HAP-1 (cell line): ENCODE measurements at places on chromosomes 5 and 9.

DNA sequence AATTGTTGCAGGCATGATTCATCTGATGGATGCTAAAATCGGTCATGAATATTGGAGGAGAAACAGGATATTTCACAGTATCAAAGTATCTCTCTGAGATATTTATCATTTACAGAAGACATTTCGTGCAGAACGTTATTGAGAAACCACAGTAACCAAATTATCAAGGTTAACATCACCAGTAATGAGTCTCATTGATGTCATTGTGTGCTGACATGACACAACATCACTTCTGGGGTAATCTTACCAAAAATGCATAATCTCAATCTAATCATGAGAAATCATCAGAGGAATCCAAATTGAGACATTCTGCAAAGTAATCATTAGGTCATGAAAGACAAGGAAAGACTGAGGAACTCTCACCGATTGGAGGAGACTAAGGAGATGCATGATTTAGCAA is 42.7 kb downstream of the C5orf22 start:
- DNase-seq = no peak

GRCh38 chr5:23742701-23743100 is 235.3 kb downstream of the PRDM9 start:
- no peak for DNase-seq

DNA sequence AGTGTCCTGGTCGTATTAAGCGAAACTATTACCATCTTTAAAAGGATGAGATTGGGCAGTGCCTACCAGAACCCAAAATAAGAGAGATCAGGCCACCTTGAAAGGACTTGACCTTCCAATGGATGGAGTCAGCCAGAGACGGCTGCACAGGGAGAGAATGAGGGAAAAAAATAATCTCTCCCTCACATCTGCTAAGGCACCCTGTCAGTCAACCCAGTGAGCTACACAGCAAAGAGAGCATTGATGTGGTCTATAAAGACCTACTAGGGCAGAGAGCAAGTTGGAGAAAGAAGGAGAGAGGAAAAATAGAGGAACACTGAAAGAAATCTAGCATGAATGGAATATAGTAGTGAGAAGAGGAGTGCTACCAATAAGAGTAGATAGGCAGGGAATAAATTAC is 68.0 kb upstream of the FTMT start:
- no peak for DNase-seq

DNA sequence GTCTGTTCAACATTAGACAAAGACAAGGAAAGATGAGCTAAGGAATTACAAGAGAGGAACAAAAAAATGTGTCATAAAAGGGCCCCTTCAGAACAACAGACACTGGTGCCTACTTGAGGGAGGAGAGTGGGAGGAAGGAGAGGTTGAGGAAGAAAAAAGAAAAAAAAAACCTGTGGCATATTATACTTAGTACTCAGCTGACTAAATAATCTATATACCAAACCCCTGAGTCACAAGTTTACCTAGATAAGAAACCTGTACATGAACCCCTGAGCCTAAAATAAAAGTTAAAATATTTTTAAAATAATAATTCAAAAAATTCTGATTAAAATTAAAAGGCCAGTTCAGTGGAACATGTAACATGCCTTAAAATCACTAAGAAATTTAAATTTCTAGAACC is 107.3 kb downstream of the MTREX start:
- no peak for DNase-seq

- no peak for DNase-seq
Measured at GRCh38 chr5:68409259-68409658, 193.7 kb downstream of the PIK3R1 start.

- DNase-seq = no peak
Measured at GRCh38 chr9:119416793-119417192, 47.6 kb upstream of the BRINP1 start.

DNA sequence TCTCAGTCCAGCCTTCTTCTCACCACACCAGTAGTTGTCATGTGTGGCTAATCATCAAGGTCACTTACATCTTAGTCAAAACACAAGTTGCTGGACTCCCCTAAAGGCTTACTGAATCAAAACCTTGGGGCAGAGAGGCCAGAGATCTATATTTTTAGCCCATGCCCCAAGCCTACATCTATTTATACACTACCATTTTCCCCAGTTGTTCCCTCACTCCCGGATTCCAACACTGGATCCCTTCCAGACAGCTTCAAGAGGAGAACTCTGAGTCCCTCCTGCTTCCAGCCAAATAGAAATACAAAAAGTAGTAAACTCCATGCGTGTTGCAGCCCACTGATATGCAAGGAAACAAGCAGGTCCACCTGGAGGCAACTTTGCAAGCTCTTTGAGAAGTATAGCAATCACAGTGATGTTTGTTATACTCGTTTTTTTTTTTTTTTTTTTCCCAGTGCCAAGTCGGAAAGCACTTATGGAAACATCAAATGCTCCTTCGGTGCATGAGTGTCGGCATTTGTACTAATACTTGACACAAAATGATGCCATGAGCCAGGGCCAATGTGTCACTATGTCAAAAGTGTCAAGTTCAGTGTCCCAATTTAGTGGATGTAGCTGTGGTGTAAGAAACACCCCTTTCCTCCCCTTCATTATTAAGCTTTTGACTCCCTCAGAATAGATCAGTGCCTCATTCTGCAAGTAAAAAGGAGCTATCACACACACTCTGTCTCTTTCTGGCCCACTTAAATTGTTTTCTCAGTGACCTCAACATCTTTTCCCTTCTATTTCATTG is 594.2 kb upstream of the SGCD start:
- no peak for DNase-seq

DNA sequence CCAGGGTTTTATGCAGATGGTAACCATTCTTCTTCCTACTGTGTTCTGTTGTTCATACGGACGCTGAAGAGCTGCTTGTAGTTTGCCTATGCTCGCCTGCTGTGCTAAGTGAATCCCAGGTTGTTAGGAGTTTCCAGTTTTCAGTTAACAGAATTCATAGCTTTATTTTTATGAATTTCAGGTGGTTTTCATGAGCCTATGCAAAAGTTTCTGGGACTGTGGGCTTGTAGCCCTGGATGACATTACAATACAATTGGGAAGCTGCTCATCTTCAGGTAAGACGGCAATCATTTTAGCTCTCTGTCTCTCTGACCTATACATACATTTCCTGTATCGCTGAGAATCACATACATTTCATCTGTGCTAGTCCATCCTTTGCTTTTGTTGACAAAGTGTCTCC is 90.3 kb upstream of the SMC5 start:
- no peak for DNase-seq

GRCh38 chr5:33969572-33970452 is 14.7 kb downstream of the SLC45A2 start:
- DNase-seq = peak; percentile 25

DNA sequence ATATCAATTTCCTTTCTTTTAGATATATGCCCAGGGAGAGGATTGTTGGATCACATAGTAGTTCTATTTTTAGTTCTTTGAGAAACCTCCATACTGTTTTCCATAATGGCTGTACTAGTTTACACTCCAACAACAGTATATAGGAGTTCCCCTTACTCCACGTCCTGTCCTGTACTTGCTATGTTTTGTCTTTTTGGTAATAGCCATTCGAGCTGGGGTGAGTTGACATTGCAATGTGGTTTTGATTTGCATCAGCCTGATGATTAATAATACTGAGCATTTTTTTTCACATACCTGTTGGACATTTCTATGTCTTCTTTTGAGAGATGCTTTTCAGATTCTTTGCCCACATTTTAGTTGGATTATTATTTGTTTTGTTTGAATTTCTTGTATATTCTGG is 445.9 kb downstream of the NTRK2 start:
- no peak for DNase-seq

GRCh38 chr5:113188436-113188835 is 211.8 kb downstream of the DCP2 start:
- DNase-seq = no peak

- DNase-seq = no peak
Measured at GRCh38 chr9:18427691-18428090, 46.3 kb upstream of the ADAMTSL1 start.

- DNase-seq = no peak
Measured at GRCh38 chr9:115746496-115746895, 407.1 kb upstream of the PAPPA start.

DNA sequence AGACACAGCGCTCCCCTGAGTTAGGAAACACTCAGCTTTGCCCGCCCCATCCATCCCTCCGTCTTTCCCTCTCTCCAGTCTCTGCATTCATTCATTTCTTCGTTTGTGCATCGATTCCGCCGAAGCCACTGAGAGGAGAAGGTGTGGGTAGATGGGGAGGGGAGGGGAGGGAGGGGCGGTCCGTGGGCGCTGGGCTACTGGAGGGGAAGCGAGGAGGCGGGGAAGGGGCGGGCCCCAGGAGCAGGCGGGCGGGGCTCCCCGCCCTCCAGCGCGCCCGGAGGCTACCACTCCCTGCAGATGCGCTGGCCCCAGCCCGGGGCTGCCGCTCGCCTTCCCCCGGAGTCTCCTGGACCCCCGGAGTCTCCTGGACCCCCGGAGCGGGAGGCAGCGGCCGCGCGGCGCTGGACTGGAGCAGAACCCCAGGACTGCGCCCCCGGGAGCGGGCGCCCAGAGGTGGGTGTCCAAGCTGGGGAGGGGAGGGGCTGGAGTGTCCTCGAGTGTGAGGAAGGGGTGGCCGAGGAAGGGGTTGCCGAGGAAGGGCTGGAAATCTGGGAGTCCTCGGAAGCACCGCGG is 159.5 kb downstream of the C9orf152 start:
- DNase-seq = peak; percentile 68

- DNase-seq = no peak
Measured at GRCh38 chr5:38892363-38892762, 46.6 kb downstream of the OSMR start.

GRCh38 chr5:120447706-120448239 is 16.3 kb upstream of the PRR16 start:
- DNase-seq = no peak

GRCh38 chr5:172692451-172692850 is 51.4 kb downstream of the NEURL1B start:
- no peak for DNase-seq
